ENCODE measurements at places on chromosomes 12 and 14. TPM values are rescaled to one million over a fixed set of nuclear protein-coding genes. Genes with fewer than 3 reads are reported as not detected.

DNA sequence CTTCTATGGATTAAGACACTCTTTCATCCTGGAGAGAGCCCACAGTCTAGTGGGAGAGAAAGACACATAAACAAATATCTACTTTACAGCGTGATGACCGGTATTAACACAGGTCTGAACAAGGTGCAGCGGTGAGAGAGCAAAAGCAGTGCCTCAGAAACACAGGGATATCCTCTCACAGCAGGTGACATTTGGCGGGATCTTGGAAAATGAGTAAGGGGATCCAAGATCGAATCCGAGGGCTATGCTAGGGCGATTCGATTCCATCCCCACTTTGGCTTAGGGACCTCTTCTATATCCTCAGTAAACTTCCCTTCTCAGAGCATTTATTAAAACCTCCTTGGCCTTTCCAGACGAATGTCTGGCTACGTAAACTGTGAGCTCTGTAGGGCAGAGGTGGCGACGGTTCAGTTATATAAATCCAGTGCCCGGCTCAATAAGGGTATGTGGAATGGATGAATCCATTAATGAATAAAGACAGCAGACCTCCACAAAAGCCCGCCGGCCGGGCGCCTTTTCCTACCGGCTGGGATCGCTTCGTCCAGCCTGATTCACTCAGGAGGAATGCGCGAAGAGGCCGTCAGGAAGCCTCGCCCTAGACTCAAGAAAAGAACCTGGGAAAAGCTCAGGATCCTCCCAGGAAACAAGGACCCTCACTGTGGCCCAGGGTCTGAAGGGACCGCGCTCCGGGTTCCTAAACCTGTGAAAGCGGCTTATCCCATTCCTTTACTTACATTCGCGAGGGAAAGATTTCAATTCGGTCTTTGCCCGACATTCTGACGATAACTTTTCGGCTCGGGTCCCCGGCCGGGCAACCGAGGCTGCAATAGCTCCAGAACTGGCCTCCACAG lies 455 bp downstream of the ATP6V1D start:
- H3K36me3 ChIP-seq = peaks cover 21% of the 10 kb centered on the region
- H3K4me1 ChIP-seq = peaks cover 55% of the 10 kb centered on the region
- peak overlapping the region; percentile 93 for H3K27ac ChIP-seq
- H3K27me3 ChIP-seq = no peaks in the 10 kb centered on the region
- no peak for DNase-seq
- peak overlapping the region; percentile 97 for H3K4me3 ChIP-seq

GRCh38 chr12:60394665-60395064 lies 798.8 kb downstream of the SLC16A7 start:
- no peaks in the 10 kb centered on the region for H3K36me3 ChIP-seq
- H3K4me1 ChIP-seq = no peaks in the 10 kb centered on the region
- H3K27me3 ChIP-seq = no peaks in the 10 kb centered on the region
- H3K27ac ChIP-seq = no peak overlapping the region
- H3K4me3 ChIP-seq = no peak overlapping the region

- no peak within 1 kb of the TSS for H3K4me3 ChIP-seq
- no peaks in the 10 kb centered on the region for H3K36me3 ChIP-seq
- no peak for DNase-seq
Measured at GRCh38 chr12:10802587-10802986, at the start of gene TAS2R7. Gene TAS2R7, minus strand, starts transcription at chr12:10802627. Its CDS starts 57 bp downstream, at chr12:10802570.

- H3K4me1 ChIP-seq = no peaks in the 10 kb centered on the region
- H3K27me3 ChIP-seq = peaks cover 12% of the 10 kb centered on the region
- DNase-seq = no peak
- H3K27ac ChIP-seq = no peak overlapping the region
- no peaks in the 10 kb centered on the region for H3K36me3 ChIP-seq
- H3K4me3 ChIP-seq = no peak overlapping the region
Measured at GRCh38 chr12:54140588-54141388, 48.0 kb downstream of the SMUG1 start.

- DNase-seq = no peak
- H3K27ac ChIP-seq = no peak overlapping the region
- H3K27me3 ChIP-seq = peaks cover 16% of the 10 kb centered on the region
Measured at GRCh38 chr12:71447691-71448132, 8.1 kb downstream of the LGR5 start.

DNA sequence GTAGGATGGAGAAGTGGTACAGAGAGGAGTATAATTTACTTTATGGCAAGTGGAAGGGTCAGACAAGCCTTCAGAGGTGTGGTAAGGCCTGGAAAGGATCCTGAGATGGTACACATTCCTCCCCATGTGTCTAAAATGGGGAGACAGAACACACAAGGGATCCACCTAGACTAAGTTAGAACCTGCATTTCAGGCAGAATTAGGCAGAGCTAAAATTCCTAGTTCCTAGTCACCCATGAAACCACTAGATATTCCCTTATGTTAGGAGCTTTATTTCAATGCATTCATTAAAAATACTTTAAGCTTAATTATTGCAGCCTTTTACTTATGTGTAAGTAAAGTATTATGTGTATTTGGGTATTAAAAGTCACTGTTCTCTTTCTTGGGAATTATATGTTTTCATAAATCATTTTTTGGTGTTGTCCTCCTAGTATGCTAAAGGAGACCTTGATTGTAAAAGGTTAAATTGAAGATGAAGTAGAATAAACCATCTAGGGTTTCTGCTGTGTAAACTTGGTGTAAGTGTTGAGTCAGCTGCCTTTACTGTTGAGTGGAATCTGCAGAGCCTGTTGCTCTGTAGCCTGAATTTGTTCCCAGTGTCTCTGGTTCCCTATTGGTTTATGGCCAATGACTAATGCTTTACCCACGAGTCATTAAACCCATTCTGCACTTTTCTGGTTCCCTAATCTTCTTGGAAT lies 423.2 kb downstream of the ATP23 start:
- H3K36me3 ChIP-seq = no peaks in the 10 kb centered on the region
- DNase-seq = no peak
- no peak overlapping the region for H3K4me3 ChIP-seq
- H3K27ac ChIP-seq = no peak overlapping the region
- peaks cover 3% of the 10 kb centered on the region for H3K27me3 ChIP-seq

The HSP90AA1 gene
- 1,115 TPM for total RNA-seq

The NOXRED1 gene
- total RNA-seq = 0.41 TPM

The SPX gene
- not detected for total RNA-seq

The SLC4A8 gene
- 2.7 TPM for total RNA-seq

DNA sequence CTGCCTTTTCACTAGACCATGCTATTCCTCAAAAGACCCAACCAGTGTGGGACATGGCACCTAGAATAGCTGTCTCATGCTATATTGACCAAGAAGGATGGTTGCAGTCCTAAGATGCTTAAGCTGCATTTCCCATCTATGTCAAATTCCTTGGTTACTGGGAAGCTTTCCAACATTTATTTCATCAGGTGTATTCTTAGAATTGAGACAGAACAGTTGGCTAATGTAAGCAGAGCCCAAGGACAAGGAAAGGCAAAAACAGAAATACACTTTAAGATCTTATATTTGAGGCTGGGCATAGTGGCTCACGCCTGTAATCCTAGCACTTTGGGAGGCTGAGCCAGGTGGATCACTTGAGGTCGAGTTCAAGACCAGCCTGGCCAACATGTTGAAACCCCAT lies 24.7 kb downstream of the ARG2 start:
- no peak overlapping the region for H3K27ac ChIP-seq
- no peak overlapping the region for H3K4me3 ChIP-seq
- peaks cover 17% of the 10 kb centered on the region for H3K4me1 ChIP-seq
- peaks cover 12% of the 10 kb centered on the region for H3K36me3 ChIP-seq
- DNase-seq = no peak

GRCh38 chr12:108308395-108309085 lies 30.6 kb downstream of the CMKLR1 start:
- peaks cover 28% of the 10 kb centered on the region for H3K4me1 ChIP-seq
- no peak overlapping the region for H3K4me3 ChIP-seq
- H3K27ac ChIP-seq = no peak overlapping the region
- H3K36me3 ChIP-seq = no peaks in the 10 kb centered on the region
- peaks cover 3% of the 10 kb centered on the region for H3K27me3 ChIP-seq

DNA sequence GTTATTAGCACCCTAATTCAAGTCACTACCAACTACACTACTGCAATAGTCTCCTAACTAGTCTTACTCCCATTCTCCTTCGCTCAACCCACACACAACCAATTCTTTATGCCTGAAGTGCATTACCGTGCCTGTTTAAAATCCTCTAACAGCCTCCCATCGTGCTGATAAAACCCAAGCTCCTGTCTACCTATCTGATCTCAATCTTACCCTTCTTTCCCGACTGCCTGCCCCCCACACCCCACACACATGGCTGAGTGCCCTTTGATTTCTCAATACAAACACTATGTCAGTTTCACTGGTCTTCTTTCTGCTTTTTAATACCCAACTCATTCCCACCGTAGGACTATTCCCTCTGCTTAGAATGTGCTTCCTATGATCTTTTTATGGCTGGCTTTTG lies 59.9 kb downstream of the SPPL3 start:
- H3K27ac ChIP-seq = peak overlapping the region; percentile 1
- peaks cover 52% of the 10 kb centered on the region for H3K4me1 ChIP-seq
- peaks cover 2% of the 10 kb centered on the region for H3K36me3 ChIP-seq
- no peaks in the 10 kb centered on the region for H3K27me3 ChIP-seq

The MYH7 gene
- not detected for total RNA-seq

GRCh38 chr14:53742233-53742620 lies 214.4 kb downstream of the BMP4 start:
- H3K27ac ChIP-seq = no peak overlapping the region
- H3K36me3 ChIP-seq = no peaks in the 10 kb centered on the region
- H3K4me3 ChIP-seq = no peak overlapping the region
- DNase-seq = no peak

The CELA1 gene
- not detected for total RNA-seq

- peaks cover 13% of the 10 kb centered on the region for H3K4me1 ChIP-seq
- H3K27me3 ChIP-seq = no peaks in the 10 kb centered on the region
- no peak overlapping the region for H3K4me3 ChIP-seq
- H3K36me3 ChIP-seq = peaks cover 20% of the 10 kb centered on the region
- no peak overlapping the region for H3K27ac ChIP-seq
- DNase-seq = no peak
Measured at GRCh38 chr14:63986789-63987533, 134.2 kb downstream of the SYNE2 start.

GRCh38 chr12:97235102-97235501 lies 227.5 kb upstream of the RMST start:
- H3K27ac ChIP-seq = no peak overlapping the region
- H3K4me3 ChIP-seq = no peak overlapping the region
- no peaks in the 10 kb centered on the region for H3K36me3 ChIP-seq
- peaks cover 2% of the 10 kb centered on the region for H3K27me3 ChIP-seq
- no peak for DNase-seq

DNA sequence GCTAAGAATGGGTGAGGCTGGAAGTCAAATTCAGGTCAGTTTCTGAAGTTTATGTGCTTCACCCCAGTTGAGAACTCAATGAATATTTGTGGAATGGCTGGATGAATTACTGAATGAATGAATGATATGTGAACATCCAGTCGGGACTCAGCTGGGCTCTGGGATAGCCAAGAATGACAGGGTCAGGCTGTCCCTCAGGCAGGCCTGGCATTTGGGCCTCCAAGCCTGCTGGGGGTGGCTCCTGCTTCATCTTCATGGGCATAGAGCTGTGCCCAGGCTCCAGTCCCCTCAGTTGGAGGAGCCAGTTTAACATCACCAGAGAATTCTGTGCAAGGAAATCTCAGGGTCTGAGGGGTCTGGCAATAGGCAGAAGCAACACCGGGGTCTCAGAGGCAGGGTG lies 185.8 kb downstream of the PHETA1 start:
- H3K27me3 ChIP-seq = peaks cover 19% of the 10 kb centered on the region
- H3K27ac ChIP-seq = no peak overlapping the region
- no peak overlapping the region for H3K4me3 ChIP-seq

- H3K4me1 ChIP-seq = peaks cover 23% of the 10 kb centered on the region
- no peaks in the 10 kb centered on the region for H3K36me3 ChIP-seq
- no peak overlapping the region for H3K27ac ChIP-seq
- no peak for DNase-seq
- no peak overlapping the region for H3K4me3 ChIP-seq
- peaks cover 3% of the 10 kb centered on the region for H3K27me3 ChIP-seq
Measured at GRCh38 chr12:4603421-4603820, 41.4 kb downstream of the DYRK4 start.

The TAS2R7 gene
- not detected for total RNA-seq
